ENCODE measurements at places on chromosomes 1 and 21.

- no peak for DNase-seq
These were observed 53.9 kb downstream of the NENF start for GRCh38 chr1:212486619-212486975.

DNA sequence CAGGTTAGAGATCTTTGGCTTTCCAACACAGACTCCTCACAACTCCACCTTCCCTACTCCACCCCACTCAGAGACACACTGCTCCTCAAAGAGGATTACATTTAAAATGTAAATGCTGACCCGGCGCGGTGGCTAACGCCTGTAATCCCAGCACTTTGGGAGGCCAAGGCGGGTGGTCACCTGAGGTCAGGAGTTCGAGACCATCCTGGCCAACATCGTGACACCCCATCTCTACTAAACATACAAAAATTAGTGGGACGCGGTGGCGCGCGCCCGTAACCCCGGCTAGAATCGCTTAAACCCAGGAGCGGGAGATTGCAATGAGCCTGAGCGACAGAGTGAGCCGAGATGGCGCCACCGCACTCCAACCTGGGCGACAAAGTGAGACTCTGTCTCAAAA lies 1.8 kb upstream of the ANP32E start:
- DNase-seq: no peak

DNA sequence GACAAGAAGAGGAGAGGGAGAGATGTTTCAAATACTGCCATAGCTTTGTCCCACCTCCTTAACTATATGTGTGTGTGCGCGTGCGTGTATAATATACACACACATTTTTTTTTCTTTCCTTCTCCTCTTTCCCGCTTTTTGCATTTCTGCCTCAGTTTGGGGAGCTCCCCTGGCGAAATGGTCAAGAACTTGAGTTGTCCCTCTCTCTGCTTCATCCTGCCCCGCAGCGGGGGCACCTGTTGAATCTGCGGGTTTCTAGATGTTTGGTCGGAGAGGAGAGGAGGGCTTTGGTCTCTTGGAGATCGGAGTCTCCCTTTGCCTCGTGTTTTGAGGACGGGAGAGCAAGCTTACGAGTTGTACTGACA lies 504 bp downstream of the SCCPDH start:
- DNase-seq: no peak

- no peak for DNase-seq
These were observed 89.3 kb downstream of the SIM2 start for GRCh38 chr21:36788120-36788638.

- DNase-seq: no peak
These were observed 1485.9 kb downstream of the PLA2G4A start for GRCh38 chr1:188314557-188315137.

- no peak for DNase-seq
These were observed 55.5 kb downstream of the MAB21L3 start for GRCh38 chr1:116166655-116167054.

GRCh38 chr1:32964461-32965250 lies at the start of gene RNF19B:
Gene RNF19B (minus strand): TSS chr1:32964809. CDS start chr1:32964685, 124 bp downstream.
- peak; percentile 96 for DNase-seq

DNA sequence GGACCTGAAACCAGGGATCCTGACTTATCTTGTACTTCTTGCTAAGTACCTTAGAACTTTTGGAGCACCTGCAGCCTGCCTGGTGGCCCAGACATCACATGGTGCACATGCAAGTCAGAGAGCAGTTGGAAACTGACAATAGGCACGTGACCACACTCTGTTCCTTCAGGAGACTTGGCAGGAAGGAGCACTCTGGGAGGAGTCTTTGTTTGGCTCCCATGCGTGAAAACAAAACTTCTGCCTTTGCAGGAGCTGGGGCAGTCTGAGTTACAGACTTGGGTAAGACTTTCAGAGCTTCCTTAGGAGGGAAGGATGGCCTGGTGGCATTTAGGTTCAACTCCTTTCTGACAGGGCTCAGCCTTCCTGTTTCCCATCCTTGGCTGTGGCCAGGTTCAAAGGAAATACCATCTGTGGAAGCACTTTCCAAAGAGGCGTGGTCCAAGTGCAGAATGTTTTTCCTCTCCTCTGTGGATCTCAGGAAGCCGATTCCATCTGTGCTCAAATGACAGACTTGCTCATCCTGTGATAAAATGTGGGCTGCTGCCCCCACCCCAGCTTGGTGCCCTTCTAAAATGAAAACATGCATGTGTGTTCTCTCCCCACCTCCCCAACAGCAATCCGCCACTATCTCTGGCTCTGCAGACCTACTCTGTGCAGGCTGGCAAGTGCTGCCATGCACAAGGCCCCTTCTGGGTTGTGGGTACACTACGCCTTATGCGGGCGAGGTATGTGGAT lies 14.1 kb upstream of the ZNF436 start:
- no peak for DNase-seq

GRCh38 chr1:64363111-64363510 lies 106.8 kb upstream of the CACHD1 start:
- DNase-seq: no peak

- no peak for DNase-seq
These were observed 115.7 kb downstream of the NEK7 start for GRCh38 chr1:198272492-198272891.

- DNase-seq: no peak
These were observed 27.9 kb downstream of the PRDM15 start for GRCh38 chr21:41851090-41851790.

DNA sequence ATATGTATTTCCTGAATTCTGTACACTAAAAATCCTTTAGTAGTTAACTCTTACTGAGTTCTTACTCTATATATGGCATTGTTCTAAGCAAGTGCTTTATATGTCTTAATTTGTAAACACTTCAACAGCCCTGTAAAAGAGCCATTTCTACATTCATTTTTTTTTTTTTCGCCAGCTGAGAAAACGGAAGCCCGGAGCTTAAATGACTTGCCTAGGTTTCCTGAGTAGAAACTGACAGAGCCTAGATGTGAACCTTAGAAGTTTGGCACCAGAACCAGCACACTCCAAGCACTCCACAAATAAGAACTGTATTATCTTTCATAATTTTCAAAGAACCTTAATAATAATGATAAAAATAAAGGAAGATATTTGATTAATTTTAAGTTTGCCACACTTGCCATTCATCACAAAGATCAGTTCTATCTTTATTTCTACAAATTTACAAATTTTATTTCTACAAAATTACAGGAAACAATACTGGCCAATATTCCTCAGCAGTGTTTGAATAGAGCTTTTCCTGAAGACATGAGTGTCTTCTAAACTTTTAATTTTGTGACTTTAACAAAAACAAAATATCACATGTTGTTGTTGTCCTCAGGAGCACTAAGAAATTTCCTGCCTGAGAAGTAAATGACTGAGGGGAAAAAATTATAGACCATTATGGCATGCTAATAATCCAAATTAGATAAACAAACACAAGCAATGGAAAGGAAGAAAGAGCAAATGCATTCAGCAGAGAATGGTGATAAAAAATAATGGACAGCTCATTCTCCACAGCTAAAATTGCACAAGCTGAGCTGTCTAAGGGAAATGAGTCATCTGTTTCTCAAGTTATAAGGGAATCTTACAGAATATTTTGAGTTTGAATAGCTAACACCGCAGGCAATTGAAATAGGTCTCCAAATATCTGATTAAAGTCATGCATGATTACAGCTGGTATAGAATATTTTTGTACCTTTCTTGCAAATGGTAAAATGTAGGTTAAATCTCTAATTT lies 71.2 kb downstream of the DPYD start:
- DNase-seq: no peak

- no peak for DNase-seq
These were observed 35.3 kb downstream of the B3GALNT2 start for GRCh38 chr1:235468970-235469369.

GRCh38 chr1:31105646-31106045 lies 40.1 kb upstream of the PUM1 start:
- no peak for DNase-seq

GRCh38 chr1:150151291-150152181 lies 1.8 kb downstream of the PLEKHO1 start:
- DNase-seq: peak; percentile 68

DNA sequence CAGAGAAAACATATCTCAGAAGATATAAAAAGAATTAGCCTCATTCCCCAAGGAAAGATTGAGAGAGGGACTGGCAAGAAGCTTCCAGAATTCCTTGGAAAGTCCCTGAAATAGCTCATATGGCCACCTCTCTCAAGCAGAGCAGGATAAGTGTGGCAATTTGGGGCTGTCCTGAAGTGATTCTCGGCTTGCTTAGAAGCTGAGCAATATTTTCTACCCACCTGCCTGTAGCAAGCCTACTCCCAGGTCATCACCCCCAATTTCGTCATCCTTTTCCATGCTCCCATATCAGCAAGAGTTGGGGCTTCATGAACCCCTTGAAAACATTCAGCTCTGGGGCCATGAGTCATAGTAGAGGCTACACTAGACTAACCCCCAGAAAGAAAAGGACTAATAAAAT lies 131.5 kb downstream of the PLPP3 start:
- no peak for DNase-seq

DNA sequence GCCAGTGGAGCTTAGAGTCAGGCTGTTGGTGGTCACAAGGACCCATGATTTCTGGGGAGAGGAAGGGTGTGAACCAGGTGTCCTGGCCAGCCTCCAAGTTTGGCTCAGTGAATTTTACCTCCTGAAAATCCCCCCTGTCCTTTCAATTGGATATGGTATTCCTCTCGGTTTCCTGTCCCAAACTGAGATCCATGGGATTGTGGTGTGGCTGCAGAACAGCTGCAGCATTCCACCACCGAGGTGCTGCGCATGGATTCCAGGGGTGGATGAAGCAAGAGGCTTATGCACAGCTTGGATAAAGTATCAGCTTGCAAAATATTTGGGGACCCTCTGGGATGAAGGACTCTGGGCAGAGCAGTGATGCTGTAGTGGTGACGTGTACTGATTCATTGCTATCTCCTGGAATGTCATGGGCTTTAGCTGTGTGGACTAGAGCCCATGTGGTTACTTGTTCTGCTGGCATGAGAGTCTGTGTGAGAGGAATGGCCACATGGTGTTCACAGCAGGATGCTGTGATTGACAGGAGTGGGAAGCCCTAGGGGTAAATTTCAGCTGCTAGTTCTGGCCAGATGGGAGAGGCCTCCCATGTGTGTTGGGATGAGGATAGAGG lies 148.7 kb upstream of the SPAG17 start:
- DNase-seq: no peak

DNA sequence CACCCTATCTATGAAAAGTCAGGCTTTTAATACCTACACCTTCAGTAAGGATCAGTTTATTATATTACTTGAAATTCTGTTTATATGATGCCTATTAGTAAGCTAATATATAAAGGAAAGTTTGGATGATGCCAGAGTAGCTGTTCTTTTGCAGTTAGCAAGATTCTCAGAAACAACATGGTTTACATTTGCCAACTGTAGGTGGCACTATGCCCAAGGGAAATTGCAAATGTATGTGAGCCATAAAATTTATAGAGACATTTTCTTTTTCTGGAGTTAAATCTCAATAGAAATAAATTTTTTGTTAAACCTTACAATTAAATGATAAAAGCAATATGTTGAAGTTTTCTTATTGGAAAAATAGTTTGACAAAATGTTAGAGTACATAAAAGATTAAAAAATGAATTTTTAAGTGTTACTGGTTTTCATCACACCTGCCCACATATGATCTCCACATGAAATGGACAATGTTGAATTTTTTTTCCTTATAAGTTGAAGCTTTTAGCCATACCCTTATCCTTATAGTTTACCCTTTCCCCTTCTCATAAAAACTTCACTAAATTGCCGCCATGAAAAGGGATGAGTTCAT lies 32.1 kb upstream of the EPHX4 start:
- DNase-seq: peak; percentile 19

DNA sequence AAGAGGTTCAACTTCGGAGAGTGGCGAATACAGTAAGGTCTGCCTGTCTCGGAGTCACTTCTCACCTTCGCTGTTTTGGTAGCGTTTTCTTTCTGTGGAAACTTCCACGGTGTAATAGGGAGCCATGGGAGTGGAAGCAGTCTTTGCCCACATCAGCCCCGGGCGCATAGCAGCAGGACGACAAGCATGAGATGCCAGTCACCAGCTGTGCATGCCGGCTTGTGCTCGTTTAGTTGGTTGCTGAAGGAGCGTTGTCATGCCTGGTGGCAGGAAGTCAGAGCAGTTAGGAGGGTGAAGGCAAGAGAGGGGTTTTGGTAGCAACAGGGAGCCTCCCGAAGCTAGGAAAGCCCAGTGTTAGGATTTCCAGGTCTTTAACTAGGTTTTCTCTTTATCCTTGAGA lies 58.8 kb downstream of the MRPS6 start:
- no peak for DNase-seq

- DNase-seq: no peak
These were observed 108.3 kb upstream of the USH2A start for GRCh38 chr1:216531263-216532239.

GRCh38 chr1:222627232-222627631 lies 9.3 kb downstream of the MIA3 start:
- DNase-seq: no peak

DNA sequence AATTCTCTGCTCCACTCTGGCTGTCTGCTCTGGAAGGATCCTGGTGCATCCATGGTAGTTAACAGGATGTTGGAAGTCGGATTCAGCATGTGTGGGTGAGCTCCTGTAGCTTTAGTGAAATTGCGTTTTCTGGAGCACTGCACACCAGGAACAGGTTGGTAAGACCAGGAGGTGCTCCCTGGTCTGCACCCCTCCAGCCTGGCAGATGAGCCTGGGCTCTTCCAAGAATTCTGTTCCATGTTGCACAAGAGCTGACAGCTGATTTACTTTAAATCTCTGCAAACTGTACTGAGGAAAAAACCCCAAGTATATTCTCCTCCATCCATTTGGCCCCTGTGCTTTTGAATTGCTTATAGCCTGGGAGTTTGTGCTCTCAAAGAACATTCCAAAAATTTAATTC lies 33.7 kb downstream of the KCNK1 start:
- no peak for DNase-seq

- no peak for DNase-seq
These were observed 51.3 kb downstream of the PCP4 start for GRCh38 chr21:39918558-39918957.

DNA sequence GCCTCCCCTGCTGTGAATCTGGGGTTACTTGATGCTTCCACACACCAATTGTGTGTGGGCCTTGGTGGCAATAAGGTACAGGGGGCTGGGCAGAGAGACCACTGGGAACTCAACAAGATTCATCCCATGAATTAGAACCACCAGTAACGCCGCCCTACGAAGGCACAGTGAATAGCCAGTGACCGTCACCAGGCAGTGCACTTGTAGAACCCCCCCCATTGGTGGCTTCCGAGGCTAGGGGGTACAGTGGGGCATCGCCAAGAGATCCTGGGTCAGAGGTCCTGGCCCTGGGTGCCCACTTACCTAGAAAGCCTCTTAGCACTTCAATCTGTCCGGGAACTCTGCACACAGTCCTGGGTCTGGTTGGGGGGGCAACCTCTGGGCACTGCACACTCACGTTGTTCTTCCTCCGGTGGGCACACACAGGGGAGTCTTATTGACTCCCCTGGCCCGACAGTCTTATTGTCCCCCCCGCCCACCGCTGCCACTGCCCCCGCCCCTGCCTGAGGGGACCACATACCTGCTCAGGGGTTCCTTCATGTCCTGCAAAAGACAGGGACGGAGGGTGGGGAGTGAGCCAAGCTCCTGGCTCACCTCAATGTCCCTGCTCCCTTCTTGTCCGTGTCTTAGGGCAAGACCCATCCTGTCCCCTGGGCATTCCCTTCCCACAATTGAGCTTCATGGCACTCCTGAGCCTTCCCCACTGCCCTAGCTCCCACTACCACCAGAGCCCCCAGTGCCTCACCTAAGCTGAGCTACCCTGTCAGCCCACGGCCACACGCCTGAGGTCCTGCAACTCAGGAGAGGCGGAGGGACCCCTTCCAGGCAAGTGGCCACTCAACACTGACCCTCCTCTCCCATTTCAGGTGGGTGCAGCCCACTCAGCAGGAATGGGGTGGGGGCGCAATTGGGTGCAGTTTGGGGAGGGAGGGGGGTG lies 2.5 kb upstream of the TRIM11 start:
- DNase-seq: no peak

Measured in activated naive CD4-positive, alpha-beta T cell treated with Interleukin-2 at 50 U/mL for 16 hours (primary cell).